ENCODE measurements at places on chromosomes 6 and 20.

GRCh38 chr6:43608807-43609206 is 20.3 kb downstream of the GTPBP2 start:
- no peak for DNase-seq

DNA sequence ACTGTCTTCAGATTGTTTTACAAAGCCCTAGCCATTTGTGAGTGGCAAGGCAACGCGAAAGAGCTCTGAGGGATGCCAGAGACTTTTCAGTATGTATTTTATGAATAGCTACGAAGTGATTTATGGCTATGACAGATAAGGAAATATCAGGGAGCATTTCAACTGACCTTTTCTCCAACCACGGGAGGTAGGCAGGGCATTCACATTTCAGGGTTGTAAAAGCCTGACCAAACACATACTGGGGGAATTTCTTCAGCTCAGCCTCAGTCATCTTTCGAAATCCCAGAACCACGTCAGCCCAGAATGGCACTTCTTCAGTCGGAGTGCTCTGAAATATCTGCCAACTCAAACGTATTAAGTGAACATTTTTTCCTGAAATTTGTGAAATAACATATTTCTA is 10.8 kb downstream of the DDO start:
- no peak for DNase-seq

DNA sequence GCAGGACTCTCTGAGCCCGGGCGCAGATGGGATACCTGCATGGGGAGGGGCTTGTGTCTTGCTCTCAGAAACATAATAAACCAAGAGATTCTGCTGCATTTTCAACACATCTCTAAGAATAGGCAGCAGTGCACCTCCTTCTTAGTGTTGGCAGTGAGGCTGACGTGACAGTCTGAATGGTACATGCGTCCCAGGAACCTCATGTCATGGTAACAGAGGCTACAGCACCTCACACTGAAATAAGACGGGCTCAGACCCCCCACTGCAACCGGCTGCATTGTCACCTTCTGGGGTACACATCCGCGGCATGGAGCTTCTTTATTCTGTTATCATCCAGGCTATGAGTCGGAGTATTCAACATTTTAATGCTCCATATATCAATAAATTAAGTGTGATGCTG is 397.3 kb upstream of the AGPAT4 start:
- no peak for DNase-seq

- no peak for DNase-seq
These were observed 10.8 kb upstream of the BTBD3 start for GRCh38 chr20:11906626-11907480.

GRCh38 chr20:42125426-42125825 is 507.2 kb upstream of the CHD6 start:
- no peak for DNase-seq

Data from activated CD4-positive, alpha-beta T cell treated with anti-CD3 and anti-CD28 coated beads, Interleukin-2, amount 50 U/mL, for 4 hours (primary cell).